ENCODE measurements at places on chromosomes 12 and 14.
A peak's percentile ranks its signal among the peaks of the same experiment; 100 is the strongest.

GRCh38 chr12:46786774-46787173, 39.0 kb downstream of the SLC38A4 start:
- no peak for DNase-seq

DNA sequence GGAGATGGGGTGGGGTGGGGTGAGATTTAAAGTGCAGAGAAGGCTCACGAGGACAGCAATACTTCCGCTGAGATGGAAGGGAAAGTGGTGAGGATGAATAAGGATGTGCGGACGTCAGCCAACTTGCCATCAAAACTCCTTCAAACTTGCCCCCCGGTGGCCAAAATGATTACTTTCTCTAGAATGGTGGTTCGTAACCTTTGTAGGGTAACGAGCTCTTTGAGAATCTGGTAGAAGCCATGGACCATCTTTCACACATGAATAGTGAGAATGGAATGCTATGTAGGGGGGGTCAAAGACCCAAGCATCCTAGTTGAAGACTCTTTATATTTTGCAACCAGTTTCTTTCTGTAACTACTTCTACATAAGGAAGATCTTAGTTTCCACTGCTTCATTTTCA, 245.9 kb upstream of the DDHD1 start:
- no peak for DNase-seq

GRCh38 chr12:127570793-127571360, 696.1 kb upstream of the TMEM132C start:
- DNase-seq: no peak

DNA sequence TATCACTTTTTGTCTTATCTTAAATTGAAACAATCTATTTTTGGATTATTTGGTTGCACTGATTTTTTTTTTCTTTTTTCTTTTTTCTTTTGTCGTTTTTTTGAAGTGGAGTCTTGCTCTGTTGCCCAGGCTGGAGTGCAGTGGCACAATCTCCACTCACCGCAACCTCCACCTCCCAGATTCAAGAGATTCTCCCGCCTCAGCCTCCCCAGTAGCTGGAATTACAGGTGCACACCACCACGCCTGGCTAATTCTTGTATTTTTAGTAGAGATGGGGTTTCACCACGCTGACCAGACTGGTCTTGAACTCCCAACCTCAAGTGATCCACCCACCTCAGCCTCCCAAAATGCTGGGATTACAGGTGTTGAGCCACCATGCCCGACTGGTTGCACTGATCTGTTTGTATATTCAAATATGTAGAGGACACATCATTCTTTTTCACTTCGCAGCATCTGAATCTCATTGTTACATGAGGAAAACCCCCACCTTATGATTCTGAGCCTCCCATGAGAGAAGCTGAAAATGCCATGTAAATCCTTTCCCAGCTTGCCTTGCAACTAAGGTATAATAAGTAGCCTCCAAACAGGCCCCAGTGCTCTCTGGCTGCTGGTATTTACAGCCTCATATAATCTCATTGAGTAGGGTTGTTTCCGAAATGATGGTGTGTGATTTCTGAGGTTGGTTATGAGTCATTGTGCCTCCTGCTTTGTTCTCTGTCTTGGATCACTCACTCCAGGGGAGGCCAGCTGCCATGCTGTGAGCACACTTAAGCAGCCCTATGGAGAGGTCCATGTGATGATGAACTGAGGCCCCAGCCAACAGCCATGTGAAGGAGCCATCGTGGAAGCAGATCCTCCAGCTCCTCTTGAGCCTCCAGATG, 5.2 kb upstream of the HSP90B1 start:
- DNase-seq: no peak

DNA sequence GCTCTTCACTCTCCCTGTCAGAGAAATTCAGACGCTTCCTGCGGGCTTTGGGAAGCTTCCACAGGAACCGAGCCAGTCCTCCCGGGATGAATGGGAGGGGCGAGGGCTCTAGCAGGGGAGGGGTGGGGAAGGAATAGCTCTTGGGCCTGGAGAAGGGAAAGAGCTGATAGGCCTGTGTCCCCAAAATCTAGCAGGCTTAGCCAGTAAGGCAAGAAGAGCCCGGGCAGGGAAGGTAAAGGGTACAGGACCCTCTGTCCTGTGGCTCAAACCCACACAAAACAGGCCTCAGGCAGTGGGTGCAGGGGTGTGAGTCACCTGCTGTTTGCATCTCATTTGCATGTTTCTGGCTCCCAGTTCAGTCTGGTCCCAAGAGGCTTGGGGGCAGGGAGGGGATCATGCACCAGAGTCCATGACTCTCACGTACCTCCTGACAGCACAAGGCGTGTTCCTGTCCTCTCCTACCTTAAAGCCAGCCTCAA, 8.7 kb upstream of the SMUG1 start:
- no peak for DNase-seq

GRCh38 chr12:68291396-68292036, 38.1 kb upstream of the IL22 start:
- no peak for DNase-seq

- no peak for DNase-seq
Observed at GRCh38 chr14:53792909-53793308, 163.7 kb downstream of the BMP4 start.

DNA sequence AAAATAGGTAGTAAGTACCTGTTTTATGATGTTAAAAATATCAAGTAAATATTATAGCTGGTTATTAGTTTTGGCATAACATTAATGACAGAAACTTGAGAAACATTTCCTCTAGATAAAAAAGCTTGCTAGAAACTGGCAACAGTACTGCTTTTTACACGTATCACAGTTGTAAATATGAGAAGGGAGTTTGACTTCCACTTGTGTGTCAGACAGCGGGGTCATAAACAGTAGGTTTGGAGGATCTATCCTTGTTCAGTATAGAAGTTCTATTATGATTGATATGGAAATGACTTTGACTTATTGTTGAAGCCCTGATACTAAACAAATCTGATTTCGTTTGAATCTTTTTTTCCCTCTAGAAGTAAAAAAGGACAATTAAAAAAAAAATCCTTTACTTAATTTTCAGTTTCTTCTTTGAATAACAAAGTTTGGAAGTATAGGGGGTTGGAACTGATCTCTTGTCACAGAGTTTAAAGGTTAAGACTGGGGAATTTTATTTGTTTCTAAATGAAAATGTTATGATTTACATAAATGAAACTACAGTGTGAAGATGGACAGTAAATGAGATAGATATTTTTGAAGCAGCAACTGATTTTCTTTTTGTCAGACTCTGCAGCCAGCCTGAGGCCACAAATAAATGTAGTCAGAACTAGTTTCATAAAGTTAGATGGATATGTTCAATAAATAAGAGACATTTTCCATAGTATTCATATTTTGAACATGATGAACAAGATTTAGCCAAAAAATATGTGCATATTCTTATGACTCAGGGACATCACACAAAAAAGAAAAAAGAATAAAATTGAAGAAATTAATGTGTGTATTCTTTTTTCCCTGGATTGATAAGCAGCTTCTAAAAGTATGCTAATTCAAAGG, 50.1 kb downstream of the WNK1 start:
- no peak for DNase-seq

DNA sequence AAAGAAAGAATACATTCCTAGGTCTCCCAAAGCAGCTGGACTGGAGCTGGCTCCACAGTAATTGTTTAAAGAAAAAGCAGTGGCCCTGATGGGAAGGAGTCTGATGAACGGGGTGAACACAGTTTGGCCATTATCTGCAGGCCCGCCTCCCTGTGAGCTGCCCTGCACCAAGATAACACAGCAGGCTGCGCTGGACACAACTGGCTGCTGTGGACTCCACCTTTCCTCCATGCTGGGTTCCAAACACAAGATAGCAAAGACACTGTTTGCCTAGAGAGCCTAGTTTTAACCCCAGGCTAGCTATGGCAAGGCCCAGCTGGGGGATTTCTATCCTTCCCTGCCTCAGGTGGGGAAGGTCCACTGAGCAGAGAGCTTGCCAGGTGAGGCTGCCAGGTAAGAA, 34.6 kb downstream of the ZFP36L1 start:
- DNase-seq: no peak

- DNase-seq: no peak
Observed at GRCh38 chr12:34603382-34604035, 581.2 kb downstream of the ALG10 start.

DNA sequence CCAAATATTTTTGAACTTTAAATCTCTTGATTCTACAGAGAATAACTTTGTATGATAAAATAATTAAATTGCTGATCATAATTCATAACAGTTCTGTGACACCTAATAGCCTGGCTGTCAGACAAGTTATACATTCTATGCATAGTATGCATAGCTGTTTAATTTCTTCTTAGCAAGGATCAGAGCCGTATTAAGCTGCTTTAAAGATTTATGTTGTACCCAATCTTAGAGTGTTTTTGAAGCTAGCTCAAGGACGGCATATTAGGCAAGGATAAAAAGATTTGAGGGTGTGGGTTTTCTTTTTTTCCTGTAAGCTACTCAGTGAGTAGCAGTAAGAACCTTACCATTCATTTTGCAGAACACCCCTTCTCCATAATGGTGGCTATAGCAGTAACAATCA, 45.9 kb downstream of the SLC17A8 start:
- DNase-seq: no peak

DNA sequence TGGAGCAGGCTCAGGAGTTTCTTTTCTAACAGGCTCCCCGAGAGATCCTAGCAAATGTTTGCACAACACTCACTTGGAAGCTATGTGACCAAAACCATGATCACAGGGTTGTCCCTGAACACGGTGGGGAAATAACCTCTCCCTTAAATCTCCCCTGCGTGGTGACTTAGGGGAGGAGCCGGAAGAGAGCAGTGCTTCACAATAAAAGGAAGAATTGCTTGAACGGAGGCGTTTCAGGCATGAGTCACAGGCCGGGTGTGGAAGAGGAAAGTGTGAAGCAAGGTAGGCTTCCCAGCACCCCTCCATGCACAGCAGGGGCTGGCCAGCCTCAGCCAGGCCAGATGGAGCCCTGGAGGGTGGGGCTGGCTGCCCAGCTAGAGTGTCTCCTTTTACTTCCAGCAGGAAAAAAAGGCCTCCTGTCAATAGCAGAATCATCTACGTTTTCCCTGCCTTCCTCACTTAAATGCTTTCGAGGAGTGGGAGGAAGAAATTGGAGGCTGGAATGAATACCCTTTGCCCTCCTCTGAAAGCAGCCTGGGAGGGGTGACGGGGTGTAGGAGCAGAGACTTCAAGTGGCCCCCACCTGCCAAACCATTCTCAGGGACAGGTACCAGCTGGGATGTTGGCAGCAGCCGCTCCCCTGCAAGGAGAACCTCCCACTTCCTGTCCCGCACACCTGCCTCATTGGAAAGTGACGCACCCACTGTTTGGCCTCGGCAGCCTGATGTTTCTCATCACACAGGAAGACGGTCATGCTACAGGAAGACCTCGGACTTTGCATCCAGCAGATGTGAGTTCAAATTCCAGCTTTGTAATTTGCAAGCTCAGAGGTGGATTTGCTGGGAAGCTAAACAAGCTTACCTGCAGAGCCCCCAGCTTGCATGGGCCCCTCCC, 30.1 kb upstream of the PPP2R5C start:
- DNase-seq: peak; percentile 73

DNA sequence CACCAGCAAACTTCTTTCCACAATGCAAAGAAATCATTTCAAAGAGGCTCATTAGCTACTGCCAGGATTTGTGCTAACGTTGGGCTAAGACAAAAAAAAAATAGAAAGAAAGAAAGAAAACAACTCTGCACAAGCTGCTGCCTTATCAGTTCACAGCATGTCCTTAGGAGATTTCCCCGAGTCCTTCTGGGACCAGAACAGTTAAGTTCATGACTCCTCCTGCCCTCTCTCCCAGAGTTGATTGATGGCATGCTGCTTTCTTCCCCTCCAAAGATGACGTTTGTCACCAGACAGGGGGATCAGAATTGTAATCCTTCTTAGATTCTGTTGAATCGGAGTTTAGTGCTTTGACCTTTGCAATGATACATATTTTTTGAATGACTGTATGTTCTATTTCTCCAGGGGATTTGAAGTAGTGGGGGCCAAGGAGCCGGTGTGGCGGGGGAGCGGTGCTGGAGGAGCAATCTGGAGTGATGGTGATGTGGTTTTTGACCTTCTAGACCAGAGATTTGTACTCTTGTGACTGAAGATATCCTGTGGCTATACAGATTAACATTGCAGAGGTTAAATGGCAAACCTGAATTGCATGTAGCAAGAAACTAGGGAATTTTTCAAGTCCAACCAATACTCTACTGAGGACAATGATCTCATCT, 409.2 kb upstream of the TMPO start:
- DNase-seq: no peak
